ENCODE measurements at places on chromosomes 3 and 15.

DNA sequence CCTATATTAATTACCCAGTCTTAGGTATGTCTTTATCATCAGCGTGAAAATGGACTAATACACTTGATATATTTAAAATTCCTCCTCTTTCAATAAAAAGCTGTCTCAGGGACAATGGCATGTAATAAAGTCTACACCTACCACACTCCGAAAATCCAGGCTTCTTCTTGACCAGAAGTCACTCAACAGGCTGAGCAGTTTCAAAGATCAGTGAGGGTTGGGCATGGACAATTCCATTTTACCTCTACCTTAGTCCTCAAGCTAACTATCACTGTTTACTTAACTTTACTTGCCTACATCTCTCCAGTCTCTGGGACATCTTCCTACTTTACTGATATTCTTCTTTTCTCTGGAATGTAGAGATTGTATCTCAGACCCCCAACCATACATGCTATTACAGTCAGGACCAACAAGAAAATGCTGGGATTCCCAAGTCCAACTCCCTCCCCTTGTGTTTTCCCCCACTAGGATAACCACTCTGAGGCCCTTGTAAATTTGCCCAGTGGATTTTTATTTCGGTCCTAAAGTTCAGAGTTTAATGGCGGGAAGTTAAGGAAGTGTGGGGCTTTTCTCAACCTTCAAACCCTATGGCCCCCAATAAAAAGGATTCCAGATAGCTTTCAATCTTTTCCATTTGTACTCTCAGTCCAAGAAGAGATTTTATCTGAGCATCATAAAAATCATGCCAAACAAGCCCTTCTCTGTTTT, 137.1 kb upstream of the TSC22D2 start:
- no peaks in the 10 kb centered on the region for H3K4me1 ChIP-seq
- no peaks in the 10 kb centered on the region for H3K27me3 ChIP-seq
- H3K27ac ChIP-seq: no peak overlapping the region
- no peak overlapping the region for H3K4me3 ChIP-seq
- DNase-seq: no peak

- no peak for DNase-seq
- H3K27ac ChIP-seq: no peak overlapping the region
- H3K4me3 ChIP-seq: no peak overlapping the region
- H3K4me1 ChIP-seq: no peaks in the 10 kb centered on the region
- no peaks in the 10 kb centered on the region for H3K27me3 ChIP-seq
- H3K36me3 ChIP-seq: no peaks in the 10 kb centered on the region
Measured at GRCh38 chr3:170471149-170471548, 52.5 kb downstream of the CLDN11 start.

GRCh38 chr15:33866101-33866737, 102.1 kb upstream of the CHRM5 start:
- peaks cover 3% of the 10 kb centered on the region for H3K36me3 ChIP-seq
- H3K4me1 ChIP-seq: no peaks in the 10 kb centered on the region
- DNase-seq: no peak
- H3K4me3 ChIP-seq: no peak overlapping the region
- no peak overlapping the region for H3K27ac ChIP-seq
- H3K27me3 ChIP-seq: no peaks in the 10 kb centered on the region

GRCh38 chr3:46662771-46663551, 30.5 kb downstream of the ALS2CL start:
- no peak for DNase-seq
- no peak overlapping the region for H3K27ac ChIP-seq
- H3K36me3 ChIP-seq: no peaks in the 10 kb centered on the region
- peaks cover 5% of the 10 kb centered on the region for H3K27me3 ChIP-seq

Data from GM12878 (cell line).